ENCODE measurements at places on chromosomes 3 and 15. TPM values are rescaled to one million over a fixed set of nuclear protein-coding genes. Genes with fewer than 3 reads are reported as not detected.

CEMIP gene
- total RNA-seq, result 51.9 TPM

CNTN3 gene
- 3.6 TPM for total RNA-seq

NR2E3 gene
- under 0.01 TPM for total RNA-seq

SPSB4 gene
- not detected for total RNA-seq

NKTR gene
- total RNA-seq, result 24.0 TPM

NPTN gene
- 150 TPM for total RNA-seq

ERICH6 gene
- total RNA-seq, result not detected

TFDP2 gene
- total RNA-seq, result 23.7 TPM

ARRDC4 gene
- 9.1 TPM for total RNA-seq

IL5RA gene
- not detected for total RNA-seq

PRSS50 gene
- total RNA-seq, result not detected

ANO10 gene
- 41.6 TPM for total RNA-seq

CCDC33 gene
- total RNA-seq, result not detected

PLA2G4D gene
- not detected for total RNA-seq

OXTR gene
- 56.1 TPM for total RNA-seq

MITF gene
- total RNA-seq, result 13.3 TPM

ITIH1 gene
- not detected for total RNA-seq

Data from IMR-90 (cell line).